ENCODE measurements at places on chromosomes 4 and X.
A peak's percentile ranks its signal among the peaks of the same experiment; 100 is the strongest.

DNA sequence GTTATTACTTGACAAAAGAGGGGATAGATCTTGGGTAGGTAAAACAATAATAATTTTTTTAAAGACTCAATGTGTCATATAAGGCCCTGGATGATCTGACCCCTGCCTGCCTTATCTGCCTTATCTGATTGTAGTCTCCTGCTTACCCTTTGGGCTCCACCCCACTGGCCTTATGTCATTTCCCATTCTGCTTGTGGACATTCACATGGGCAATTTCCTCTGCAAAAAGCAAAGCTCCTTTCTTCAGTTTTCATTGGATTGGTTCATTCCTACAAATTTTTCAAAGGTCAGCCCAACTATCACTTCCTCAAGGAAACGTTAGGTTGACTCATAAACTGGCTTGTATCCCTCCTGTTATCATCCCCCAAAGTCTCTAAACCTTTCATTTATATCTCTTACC lies 15.7 kb upstream of the TET2 start:
- DNase-seq = no peak

DNA sequence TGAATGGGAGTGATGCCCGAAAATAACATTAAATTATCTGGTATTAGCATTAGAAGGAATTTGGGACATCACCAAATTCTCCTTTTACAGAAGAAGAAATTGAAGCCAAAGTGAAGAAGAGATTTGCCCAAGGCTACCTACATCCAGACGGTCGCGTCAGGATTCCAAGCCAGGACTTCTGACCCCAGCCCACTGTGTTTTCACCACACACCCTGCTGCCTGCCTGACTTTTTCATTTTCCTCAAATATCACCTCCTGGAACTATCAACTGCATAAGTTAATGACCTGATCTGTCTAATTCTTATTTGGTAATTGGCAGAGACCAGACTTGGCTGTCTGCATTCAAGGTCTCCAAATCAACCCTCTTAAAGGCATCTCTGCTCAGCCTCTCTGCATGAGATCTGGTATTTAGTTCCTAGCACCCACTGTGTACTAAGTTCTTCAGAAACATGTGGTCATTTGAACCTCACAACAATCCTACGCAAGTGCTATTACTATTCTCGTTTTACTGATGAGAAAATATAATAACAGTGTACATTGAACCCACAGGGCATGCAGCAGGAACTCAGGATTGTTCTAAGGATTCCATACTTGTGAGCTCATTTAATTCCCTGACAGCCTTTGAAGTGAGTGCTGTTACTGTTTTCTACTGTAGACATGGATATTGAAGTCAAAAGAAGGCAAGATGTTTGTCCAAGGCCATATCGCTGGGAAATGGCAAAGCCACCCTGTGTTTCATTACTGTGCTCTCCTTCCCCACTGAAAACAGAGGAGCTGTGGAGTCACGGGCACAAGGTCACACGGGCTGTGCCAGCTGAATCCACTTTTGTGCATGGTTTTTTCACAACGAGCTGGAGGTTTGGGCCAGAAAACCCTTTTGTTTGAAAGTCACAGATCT lies 195.2 kb upstream of the C1QTNF7 start:
- no peak for DNase-seq

DNA sequence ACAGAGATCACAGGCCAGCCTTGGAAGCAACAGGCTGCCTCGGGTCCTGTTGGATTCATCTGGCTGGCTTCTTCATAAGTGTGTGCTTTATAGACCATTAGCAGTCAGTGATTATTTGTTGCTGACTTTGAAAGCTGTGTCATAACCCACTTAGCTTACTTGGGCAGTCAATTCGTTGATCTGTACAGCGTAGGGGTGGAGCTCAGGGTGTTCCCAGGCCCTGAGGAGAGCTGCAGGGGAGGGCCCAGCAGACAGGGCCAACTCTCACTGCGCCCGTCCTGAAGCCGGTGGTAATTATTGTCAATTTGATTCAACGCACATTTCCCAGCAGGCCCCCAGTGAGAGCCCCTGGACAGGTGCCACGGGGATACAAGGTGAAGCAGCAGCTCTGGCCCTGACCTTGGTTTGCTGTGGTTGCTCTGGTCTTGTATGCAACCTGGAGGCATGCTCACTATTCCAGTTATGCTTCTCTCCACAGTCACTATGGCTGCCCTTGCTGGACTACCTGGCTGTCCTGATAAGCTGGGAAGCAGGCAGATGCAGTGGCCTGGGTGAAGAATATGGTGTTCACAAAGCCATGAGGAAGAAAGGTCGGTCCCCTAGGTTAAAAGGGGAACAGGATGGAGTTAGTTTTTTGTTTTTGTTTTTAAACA lies 40.1 kb upstream of the HMGB3 start:
- DNase-seq = no peak

DNA sequence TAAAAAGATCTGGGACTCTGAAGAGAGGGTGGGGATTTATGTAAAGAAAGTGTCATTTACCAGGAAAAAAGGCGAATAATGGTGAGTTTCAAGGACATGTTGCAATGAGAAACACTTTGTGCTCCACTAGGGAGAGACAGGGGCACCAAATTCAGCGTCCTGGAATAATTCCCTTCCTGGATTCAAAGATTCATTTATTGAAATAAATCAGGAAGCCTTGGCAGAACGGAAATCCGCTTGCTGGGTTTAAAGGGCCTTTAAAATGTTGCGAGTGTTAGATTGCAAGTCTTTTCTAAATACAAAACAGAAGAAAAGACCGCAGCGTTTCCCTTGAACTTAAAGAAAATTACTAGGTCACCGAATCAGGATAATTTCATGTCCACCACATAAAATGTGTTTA lies 3.8 kb upstream of the ZIC3 start:
- DNase-seq = no peak

GRCh38 chr4:82666970-82667665 lies 105.3 kb upstream of the TMEM150C start:
- DNase-seq = no peak

DNA sequence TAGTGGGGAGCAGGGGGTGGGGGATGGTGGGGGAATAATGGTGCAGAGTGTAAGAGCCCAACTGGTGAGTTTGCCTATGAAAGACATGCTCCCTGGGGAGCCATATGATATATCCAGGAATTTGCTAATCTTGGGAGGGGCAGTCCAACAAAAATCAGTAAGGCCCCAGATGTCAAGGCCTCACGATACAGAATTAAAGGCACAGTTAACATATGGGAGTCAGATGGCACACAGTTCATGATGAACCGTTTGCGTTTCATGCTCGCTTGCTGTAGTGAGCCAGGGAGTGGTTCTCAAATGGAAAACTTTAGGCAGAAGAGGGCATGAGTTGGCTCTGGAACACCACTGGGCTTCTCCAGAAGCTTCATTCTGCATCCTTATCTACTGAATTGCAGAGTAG lies 33.9 kb upstream of the VCX2 start:
- DNase-seq = no peak

- no peak for DNase-seq
Observed at GRCh38 chr4:149247164-149247563, 568.5 kb downstream of the IQCM start.

DNA sequence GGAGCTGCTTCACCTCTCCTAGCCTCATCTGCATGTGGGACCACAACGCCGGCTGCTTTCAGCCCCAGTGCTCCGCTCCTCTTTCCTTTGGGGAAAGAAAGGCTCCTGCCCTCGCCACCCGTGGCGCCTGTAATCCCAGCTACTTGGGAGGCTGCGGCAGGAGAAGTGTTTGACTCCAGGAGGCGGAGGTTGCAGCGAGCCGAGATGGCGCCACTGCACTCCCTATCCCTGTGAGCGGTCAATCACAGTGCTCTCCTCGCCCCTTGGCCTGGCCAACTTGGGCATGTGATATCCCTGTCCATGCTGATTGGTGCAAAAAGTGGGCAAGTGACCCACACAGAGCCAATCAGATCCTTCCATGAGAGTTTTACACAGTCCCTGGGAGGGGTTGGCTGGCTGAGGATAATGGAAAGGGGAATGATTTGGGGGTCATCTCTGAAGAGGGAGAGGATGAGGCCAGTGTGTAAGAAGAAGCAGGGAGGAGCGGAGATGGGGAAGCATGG lies 56.2 kb downstream of the WFS1 start:
- no peak for DNase-seq

DNA sequence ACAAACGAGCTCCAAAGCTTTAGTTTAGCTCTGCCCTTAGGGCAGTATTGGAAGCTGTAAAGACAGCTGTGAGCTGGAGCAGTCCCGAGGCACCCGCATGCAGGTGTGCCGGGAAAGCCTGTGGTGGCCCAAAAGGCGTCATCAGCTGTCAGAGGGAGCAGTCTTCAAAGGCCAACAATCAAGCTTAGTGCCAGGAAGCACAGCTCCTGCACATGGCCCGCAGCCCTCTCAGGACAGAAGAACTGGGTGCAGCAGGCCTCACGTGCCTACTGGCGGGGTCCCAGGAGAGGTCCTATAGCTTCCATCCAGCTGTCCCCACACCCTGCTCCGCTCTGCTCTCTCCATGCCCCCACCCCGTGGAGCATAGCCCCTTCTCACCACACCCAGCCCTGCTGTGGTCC lies 92.2 kb upstream of the TRIM2 start:
- DNase-seq = peak; percentile 37

Data from stimulated activated CD8-positive, alpha-beta memory T cell treated with anti-CD3 and anti-CD28 coated beads, Interleukin-7, amount 100 ng/mL, for 48 hours (primary cell).